Uterus (tissue), 4 donors: ENCODE measurements at places on chromosomes 16 and 17. TPM values are rescaled to one million over a fixed set of nuclear protein-coding genes. Genes with fewer than 3 reads are reported as not detected.

BCL6B gene
- total RNA-seq, result 24.4 TPM

ZPBP2 gene
- total RNA-seq, result not detected

ADORA2B gene
- not detected for total RNA-seq

MT1H gene
- not detected for total RNA-seq

OTOP3 gene
- total RNA-seq, result not detected

PIEZO1 gene
- total RNA-seq, result 90.7 TPM

TRAPPC1 gene
- total RNA-seq, result 24.1 TPM

NACA2 gene
- not detected for total RNA-seq

MT3 gene
- total RNA-seq, result not detected

TPSAB1 gene
- 10.5 TPM for total RNA-seq

RPRML gene
- total RNA-seq, result not detected

FGF11 gene
- total RNA-seq, result 6.2 TPM

CHD9NB gene
- 1.2 TPM for total RNA-seq

FOXO3B gene
- 17.6 TPM for total RNA-seq

TMEM114 gene
- total RNA-seq, result not detected

HS3ST3A1 gene
- total RNA-seq, result 7.7 TPM

TNP2 gene
- total RNA-seq, result not detected

- no peak overlapping the region for H3K27ac ChIP-seq
- no peaks in the 10 kb centered on the region for H3K27me3 ChIP-seq
- no peak overlapping the region for H3K4me3 ChIP-seq
- H3K36me3 ChIP-seq, result no peaks in the 10 kb centered on the region
These were observed 290.0 kb upstream of the SOX9 start for GRCh38 chr17:71830866-71831265.

- H3K36me3 ChIP-seq, result no peaks in the 10 kb centered on the region
- H3K27ac ChIP-seq, result no peak overlapping the region
- no peaks in the 10 kb centered on the region for H3K27me3 ChIP-seq
- no peak for DNase-seq
- no peak overlapping the region for H3K4me3 ChIP-seq
- no peaks in the 10 kb centered on the region for H3K4me1 ChIP-seq
These were observed 29.9 kb downstream of the ABCA6 start for GRCh38 chr17:69111794-69112193.

GRCh38 chr17:75975757-75976174 lies 3.2 kb downstream of the ACOX1 start:
- no peak overlapping the region for H3K27ac ChIP-seq
- H3K4me1 ChIP-seq, result no peaks in the 10 kb centered on the region
- no peak overlapping the region for H3K4me3 ChIP-seq
- H3K36me3 ChIP-seq, result no peaks in the 10 kb centered on the region

- DNase-seq, result no peak
- H3K27me3 ChIP-seq, result no peaks in the 10 kb centered on the region
- no peak overlapping the region for H3K27ac ChIP-seq
- H3K4me1 ChIP-seq, result no peaks in the 10 kb centered on the region
- H3K36me3 ChIP-seq, result no peaks in the 10 kb centered on the region
- H3K4me3 ChIP-seq, result no peak overlapping the region
These were observed 11.8 kb upstream of the MLYCD start for GRCh38 chr16:83887080-83887479.

DNA sequence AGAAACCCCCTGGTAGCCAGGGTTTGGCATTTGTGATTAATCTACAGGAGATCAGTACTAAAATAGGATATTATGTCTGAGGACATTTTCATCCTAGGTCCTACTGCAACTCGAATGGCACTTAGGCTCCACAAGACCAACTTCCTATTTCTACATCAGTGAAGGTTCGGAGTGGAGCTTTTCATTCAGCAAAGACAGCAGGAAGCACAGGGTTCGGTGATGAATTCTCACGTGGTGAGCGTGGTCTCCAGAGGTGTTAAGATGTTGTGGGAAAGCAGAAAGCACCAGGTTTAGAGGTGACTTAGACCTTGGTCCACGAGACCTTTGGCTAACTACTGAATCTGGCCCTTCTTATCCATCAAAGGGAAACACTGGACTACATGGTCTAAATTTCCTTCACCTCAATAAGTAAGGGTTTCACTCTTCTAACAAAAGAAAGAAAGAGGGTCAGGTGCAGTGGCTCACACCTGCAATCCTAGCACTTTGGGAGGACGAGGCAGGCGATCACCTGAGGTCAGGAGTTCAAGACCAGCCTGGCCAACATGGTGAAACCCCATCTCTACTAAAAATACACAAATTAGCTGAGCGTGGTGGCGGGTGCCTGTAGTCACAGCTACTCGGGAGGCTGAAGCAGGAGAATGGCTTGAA lies 13.9 kb upstream of the HELZ start:
- no peaks in the 10 kb centered on the region for H3K4me1 ChIP-seq
- H3K4me3 ChIP-seq, result no peak overlapping the region
- DNase-seq, result no peak
- no peaks in the 10 kb centered on the region for H3K36me3 ChIP-seq
- no peaks in the 10 kb centered on the region for H3K27me3 ChIP-seq
- no peak overlapping the region for H3K27ac ChIP-seq

- DNase-seq, result no peak
- H3K27ac ChIP-seq, result no peak overlapping the region
These were observed 96.6 kb downstream of the KIF2B start for GRCh38 chr17:53919356-53919755.

GRCh38 chr16:56988948-56989945 lies at the start of gene NLRC5:
NLRC5 (plus strand) TSS chr16:56989557; CDS start chr16:57020713, 31,156 bp downstream.
- peaks cover 5% of the 10 kb centered on the region for H3K4me1 ChIP-seq
- no peaks in the 10 kb centered on the region for H3K36me3 ChIP-seq
- peak; percentile 83 for DNase-seq
- H3K27me3 ChIP-seq, result no peaks in the 10 kb centered on the region

GRCh38 chr16:1450218-1450617 lies 5.9 kb upstream of the CCDC154 start:
- H3K27ac ChIP-seq, result no peak overlapping the region
- no peaks in the 10 kb centered on the region for H3K36me3 ChIP-seq
- no peak for DNase-seq
- no peaks in the 10 kb centered on the region for H3K4me1 ChIP-seq

- H3K4me3 ChIP-seq, result no peak overlapping the region
- H3K27ac ChIP-seq, result no peak overlapping the region
- no peaks in the 10 kb centered on the region for H3K27me3 ChIP-seq
These were observed 20.7 kb upstream of the CCL5 start for GRCh38 chr17:35900708-35901480.

- H3K27me3 ChIP-seq, result no peaks in the 10 kb centered on the region
- no peak overlapping the region for H3K4me3 ChIP-seq
- no peaks in the 10 kb centered on the region for H3K36me3 ChIP-seq
- H3K27ac ChIP-seq, result no peak overlapping the region
- DNase-seq, result no peak
- no peaks in the 10 kb centered on the region for H3K4me1 ChIP-seq
These were observed 136.1 kb downstream of the SPACA3 start for GRCh38 chr17:33127706-33128105.

DNA sequence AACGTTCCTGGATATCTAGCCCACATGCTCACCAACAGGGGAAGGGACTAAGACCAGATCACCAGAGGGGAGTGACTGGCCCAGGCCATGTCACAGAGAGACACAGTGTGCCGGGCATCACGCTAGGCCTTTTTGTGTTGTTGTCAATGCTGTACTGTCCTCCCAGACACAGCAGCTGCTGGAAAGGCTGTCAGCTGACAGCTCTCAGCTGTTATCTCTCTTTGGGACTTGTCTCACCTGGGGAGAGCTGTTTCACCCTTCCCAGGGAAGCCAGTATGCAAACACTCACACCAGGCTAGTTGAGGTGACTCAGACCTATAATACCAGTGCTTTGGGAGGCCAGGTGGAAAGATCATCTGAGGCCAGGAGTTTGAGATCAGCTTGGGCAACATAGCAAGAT lies 19.4 kb downstream of the UNC45B start:
- H3K27ac ChIP-seq, result no peak overlapping the region
- H3K27me3 ChIP-seq, result no peaks in the 10 kb centered on the region
- no peak overlapping the region for H3K4me3 ChIP-seq

DNA sequence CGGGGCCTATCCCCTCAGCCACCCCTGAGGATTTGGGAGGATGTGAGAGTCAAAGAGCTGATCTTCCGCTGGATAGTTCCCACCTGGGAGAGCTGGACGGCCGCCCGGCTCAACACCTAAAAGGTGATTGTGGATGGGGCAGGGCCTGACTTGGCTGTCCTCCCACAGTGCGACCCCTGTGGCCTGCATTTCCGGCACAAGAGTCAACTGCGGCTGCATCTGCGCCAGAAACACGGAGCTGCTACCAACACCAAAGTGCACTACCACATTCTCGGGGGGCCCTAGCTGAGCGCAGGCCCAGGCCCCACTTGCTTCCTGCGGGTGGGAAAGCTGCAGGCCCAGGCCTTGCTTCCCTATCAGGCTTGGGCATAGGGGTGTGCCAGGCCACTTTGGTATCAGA lies 4.5 kb downstream of the BCL6B start:
- H3K27ac ChIP-seq, result peak overlapping the region; percentile 72
- no peaks in the 10 kb centered on the region for H3K36me3 ChIP-seq
- H3K4me1 ChIP-seq, result no peaks in the 10 kb centered on the region

GRCh38 chr16:57446531-57447185 lies 527 bp downstream of the CIAPIN1 start:
- peak; percentile 31 for DNase-seq
- H3K4me3 ChIP-seq, result peak overlapping the region; percentile 84

GRCh38 chr17:52660692-52661091 lies 502.2 kb upstream of the CA10 start:
- no peaks in the 10 kb centered on the region for H3K4me1 ChIP-seq
- DNase-seq, result no peak
- H3K27ac ChIP-seq, result no peak overlapping the region
- no peaks in the 10 kb centered on the region for H3K27me3 ChIP-seq
- no peaks in the 10 kb centered on the region for H3K36me3 ChIP-seq

DNA sequence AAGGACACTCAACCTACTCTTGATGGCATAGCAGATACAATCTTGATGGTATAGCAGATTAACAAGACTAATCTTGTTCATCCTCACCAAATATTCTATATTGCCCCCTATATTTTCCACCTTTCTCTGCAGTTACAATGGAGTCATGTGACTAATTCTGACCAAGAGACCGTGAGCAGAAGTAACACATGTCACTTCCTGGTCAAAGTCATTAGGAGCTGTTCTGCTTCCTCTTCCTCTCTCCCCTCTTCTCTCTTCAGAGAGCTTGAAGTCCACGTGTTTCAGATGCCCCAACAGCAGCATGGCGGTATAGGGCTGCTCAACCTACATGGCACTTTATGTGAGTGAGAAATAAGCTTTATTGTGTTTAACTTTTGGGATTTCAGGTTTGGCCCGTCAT lies 55.3 kb upstream of the ERCC4 start:
- H3K27me3 ChIP-seq, result no peaks in the 10 kb centered on the region
- no peaks in the 10 kb centered on the region for H3K4me1 ChIP-seq
- no peak for DNase-seq
- H3K4me3 ChIP-seq, result no peak overlapping the region
- H3K27ac ChIP-seq, result no peak overlapping the region
- no peaks in the 10 kb centered on the region for H3K36me3 ChIP-seq

GRCh38 chr16:20626966-20627365 lies 50.8 kb upstream of the ACSM2B start:
- H3K4me1 ChIP-seq, result no peaks in the 10 kb centered on the region
- H3K36me3 ChIP-seq, result no peaks in the 10 kb centered on the region
- DNase-seq, result no peak
- H3K4me3 ChIP-seq, result no peak overlapping the region

- DNase-seq, result peak; percentile 13
- H3K27ac ChIP-seq, result no peak overlapping the region
- H3K27me3 ChIP-seq, result no peaks in the 10 kb centered on the region
- no peak overlapping the region for H3K4me3 ChIP-seq
These were observed 9.8 kb downstream of the SCGB1C2 start for GRCh38 chr17:146983-147761.

DNA sequence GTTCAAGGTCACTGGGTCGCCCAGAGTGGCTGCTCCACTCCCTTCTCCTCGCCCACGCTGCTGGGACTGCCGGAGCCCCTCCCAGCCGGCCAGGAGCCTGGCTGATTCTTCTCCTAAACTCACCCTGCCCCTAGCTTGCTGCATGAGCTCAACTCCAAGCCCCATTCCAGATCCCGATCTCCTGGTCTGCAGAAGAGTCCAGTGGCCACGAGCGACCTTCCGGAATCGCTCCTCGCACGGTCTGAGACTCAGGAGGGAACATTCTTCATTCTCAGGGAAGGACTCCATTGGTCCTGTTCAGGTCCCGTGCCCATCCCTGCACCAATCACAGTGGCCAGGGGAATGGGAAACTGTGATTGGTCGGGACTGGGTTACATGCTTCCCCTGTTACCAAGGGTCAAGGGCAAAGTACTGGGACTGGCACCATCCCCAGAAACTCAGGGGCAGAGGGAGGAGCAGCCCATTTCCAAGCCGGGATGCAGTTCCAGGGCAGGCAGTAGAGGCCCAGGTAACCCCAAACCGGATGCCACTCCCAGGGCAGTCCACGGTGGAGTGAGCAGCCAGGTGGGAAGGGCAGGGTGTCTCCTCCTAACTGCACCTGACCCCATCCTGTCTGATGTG lies 24.5 kb upstream of the CIBAR2 start:
- H3K27me3 ChIP-seq, result no peaks in the 10 kb centered on the region
- peaks cover 4% of the 10 kb centered on the region for H3K4me1 ChIP-seq
- H3K4me3 ChIP-seq, result no peak overlapping the region
- peak; percentile 64 for DNase-seq
- H3K36me3 ChIP-seq, result no peaks in the 10 kb centered on the region
- peak overlapping the region; percentile 86 for H3K27ac ChIP-seq

- no peaks in the 10 kb centered on the region for H3K36me3 ChIP-seq
- H3K4me1 ChIP-seq, result peaks cover 6% of the 10 kb centered on the region
- H3K4me3 ChIP-seq, result no peak overlapping the region
- no peaks in the 10 kb centered on the region for H3K27me3 ChIP-seq
These were observed 45.2 kb downstream of the AXIN2 start for GRCh38 chr17:65515959-65516948.

DNA sequence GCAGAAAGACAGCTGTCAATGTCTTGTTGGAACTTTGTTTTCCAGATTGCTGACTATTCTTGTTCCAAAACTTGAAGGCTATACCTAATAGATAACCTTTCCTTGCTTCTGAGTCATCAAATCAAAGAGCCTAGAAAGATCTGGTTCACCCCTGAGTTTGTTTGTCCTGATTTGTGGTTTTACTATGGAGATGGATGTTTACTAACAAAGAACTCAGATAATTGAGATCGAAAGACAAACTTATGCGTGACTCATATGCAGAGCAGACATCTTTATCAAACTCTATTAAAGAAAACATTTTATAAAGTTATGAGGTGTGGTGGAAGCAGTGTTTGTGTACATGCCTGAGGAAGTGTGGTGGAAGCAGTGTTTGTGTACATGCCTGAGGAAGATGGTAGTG lies 311.1 kb upstream of the TBX2 start:
- no peak overlapping the region for H3K4me3 ChIP-seq
- no peaks in the 10 kb centered on the region for H3K27me3 ChIP-seq
- H3K27ac ChIP-seq, result no peak overlapping the region
- H3K4me1 ChIP-seq, result no peaks in the 10 kb centered on the region

- no peaks in the 10 kb centered on the region for H3K27me3 ChIP-seq
- peak overlapping the region; percentile 97 for H3K27ac ChIP-seq
- peak; percentile 52 for DNase-seq
- no peaks in the 10 kb centered on the region for H3K36me3 ChIP-seq
These were observed 2.2 kb upstream of the CHD3 start for GRCh38 chr17:7886227-7887037.

GRCh38 chr16:87107201-87107600 lies 210.0 kb downstream of the C16orf95 start:
- H3K27ac ChIP-seq, result no peak overlapping the region
- H3K4me1 ChIP-seq, result no peaks in the 10 kb centered on the region
- H3K36me3 ChIP-seq, result no peaks in the 10 kb centered on the region
- no peaks in the 10 kb centered on the region for H3K27me3 ChIP-seq
